ENCODE measurements at places on chromosomes 6 and 20.
A peak's percentile ranks its signal among the peaks of the same experiment; 100 is the strongest.

GRCh38 chr6:22706651-22707050 lies 137.3 kb downstream of the HDGFL1 start:
- H3K27ac ChIP-seq = no peak overlapping the region
- H3K27me3 ChIP-seq = no peaks in the 10 kb centered on the region
- no peaks in the 10 kb centered on the region for H3K4me1 ChIP-seq
- DNase-seq = no peak
- H3K4me3 ChIP-seq = no peak overlapping the region
- no peaks in the 10 kb centered on the region for H3K36me3 ChIP-seq

DNA sequence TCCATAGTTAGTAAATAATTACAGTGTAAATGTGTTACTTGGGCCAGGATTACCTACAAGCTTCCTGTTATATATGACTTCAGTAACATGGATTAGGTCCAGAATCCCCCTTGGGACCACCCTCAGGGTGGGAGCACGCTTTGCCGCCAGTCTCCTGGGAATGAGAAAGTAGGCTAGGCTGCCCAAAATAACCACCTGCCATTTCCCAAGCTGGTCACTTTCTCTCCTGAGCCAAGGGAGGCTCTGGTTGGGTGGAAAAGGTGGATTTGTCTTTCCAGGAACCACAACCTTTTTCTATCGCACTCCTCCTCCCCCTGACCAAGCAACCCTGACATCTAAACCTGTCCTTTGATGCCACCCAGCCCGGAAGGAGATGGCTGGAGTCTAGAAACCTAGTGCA lies 9.6 kb upstream of the RIMS4 start:
- H3K27ac ChIP-seq = no peak overlapping the region
- no peaks in the 10 kb centered on the region for H3K4me1 ChIP-seq
- H3K36me3 ChIP-seq = no peaks in the 10 kb centered on the region
- peaks cover 13% of the 10 kb centered on the region for H3K27me3 ChIP-seq

GRCh38 chr20:40286975-40287531 lies 402.0 kb downstream of the MAFB start:
- no peak overlapping the region for H3K4me3 ChIP-seq
- H3K27ac ChIP-seq = no peak overlapping the region
- H3K4me1 ChIP-seq = no peaks in the 10 kb centered on the region
- DNase-seq = no peak
- no peaks in the 10 kb centered on the region for H3K27me3 ChIP-seq

DNA sequence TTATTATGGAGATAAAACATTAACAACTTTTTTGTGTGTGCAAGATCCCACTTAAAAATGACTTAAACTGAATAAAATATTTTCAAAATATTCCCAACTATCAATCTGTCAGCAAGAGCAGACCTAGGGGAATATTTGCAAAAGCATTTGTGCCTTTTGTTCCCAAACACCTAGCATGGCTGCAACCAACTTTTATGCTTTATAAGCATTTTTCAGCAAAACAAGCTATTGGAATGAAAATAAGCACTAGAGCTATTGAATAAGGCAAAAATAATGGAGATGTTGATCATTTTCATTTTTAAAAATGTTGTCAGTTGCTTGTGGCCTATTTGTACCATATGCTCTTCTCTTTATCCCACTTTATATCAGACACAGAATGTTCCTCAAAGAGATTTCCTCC lies 28.2 kb upstream of the CEP162 start:
- no peak for DNase-seq
- no peak overlapping the region for H3K4me3 ChIP-seq
- no peak overlapping the region for H3K27ac ChIP-seq
- no peaks in the 10 kb centered on the region for H3K36me3 ChIP-seq
- H3K27me3 ChIP-seq = peaks cover 11% of the 10 kb centered on the region
- H3K4me1 ChIP-seq = no peaks in the 10 kb centered on the region

- H3K27me3 ChIP-seq = no peaks in the 10 kb centered on the region
- no peaks in the 10 kb centered on the region for H3K36me3 ChIP-seq
- H3K4me1 ChIP-seq = no peaks in the 10 kb centered on the region
- DNase-seq = no peak
Observed at GRCh38 chr6:121835662-121836061, 400.2 kb downstream of the GJA1 start.

GRCh38 chr20:16437387-16437996 lies 135.8 kb downstream of the KIF16B start:
- DNase-seq = no peak
- H3K4me3 ChIP-seq = no peak overlapping the region
- no peaks in the 10 kb centered on the region for H3K27me3 ChIP-seq
- H3K4me1 ChIP-seq = no peaks in the 10 kb centered on the region
- no peak overlapping the region for H3K27ac ChIP-seq

- no peak for DNase-seq
- peaks cover 3% of the 10 kb centered on the region for H3K36me3 ChIP-seq
Observed at GRCh38 chr6:157063923-157064322, 259.4 kb downstream of the TMEM242 start.

DNA sequence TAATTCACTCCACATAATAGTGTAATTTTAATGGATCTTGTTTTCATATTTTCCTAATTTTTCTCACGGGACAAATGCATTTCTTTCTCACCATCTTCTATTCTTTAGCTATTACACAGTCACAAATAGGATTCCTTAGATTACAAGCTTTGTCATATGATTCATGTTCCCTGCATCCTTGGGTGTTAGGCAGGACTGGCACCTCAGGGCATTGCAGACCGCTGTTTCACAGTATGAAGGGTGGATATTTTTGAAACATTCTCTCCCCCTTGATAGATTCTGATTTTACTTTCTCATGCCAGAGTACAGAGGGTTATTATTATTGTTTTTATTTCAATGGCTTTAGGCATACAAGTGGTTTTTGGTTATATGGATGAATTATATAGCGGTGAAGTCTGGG lies 602.5 kb downstream of the PHF3 start:
- no peaks in the 10 kb centered on the region for H3K27me3 ChIP-seq
- H3K36me3 ChIP-seq = no peaks in the 10 kb centered on the region
- H3K27ac ChIP-seq = no peak overlapping the region
- no peaks in the 10 kb centered on the region for H3K4me1 ChIP-seq
- DNase-seq = no peak

DNA sequence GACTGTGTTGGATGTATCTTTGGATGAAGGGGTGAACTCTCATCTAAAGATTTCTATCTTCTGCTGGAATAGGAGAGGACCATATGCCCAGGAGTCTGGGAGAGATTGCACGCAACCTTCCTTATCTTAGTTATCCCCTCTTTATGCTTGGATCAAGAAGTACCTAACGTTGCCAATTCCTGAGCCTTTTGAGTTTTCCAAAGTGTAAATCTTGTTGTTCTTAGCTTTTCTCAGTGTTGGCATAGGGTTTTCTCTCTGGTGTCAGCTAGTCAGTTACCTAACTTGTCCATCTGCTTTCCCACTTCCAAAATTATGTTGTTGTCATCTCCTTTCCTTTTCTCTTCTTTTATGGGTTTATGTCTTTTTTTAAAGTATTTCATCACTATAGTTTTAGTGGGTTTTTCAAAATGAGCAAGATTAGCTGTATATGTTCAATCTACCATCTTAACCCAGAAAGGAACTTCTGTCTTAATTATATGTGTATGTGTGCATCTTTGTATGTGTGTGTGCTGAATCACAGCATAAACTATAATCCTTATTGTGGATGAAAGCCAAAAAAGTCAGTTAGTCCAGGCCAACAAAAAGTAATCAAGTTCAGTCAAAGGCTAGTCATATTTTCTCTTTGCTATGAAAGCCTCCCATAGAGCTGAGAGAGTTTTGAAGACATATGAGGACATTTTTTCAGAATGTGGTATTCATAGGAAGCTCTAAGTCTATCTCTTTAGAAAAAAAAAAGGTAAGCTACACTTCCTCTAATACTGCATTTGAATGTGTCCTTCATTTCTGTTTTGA lies 72.1 kb downstream of the KHDC1L start:
- H3K27ac ChIP-seq = no peak overlapping the region
- H3K36me3 ChIP-seq = peaks cover 5% of the 10 kb centered on the region
- no peaks in the 10 kb centered on the region for H3K27me3 ChIP-seq
- no peak overlapping the region for H3K4me3 ChIP-seq
- DNase-seq = no peak

- no peak overlapping the region for H3K4me3 ChIP-seq
- no peaks in the 10 kb centered on the region for H3K4me1 ChIP-seq
- H3K27ac ChIP-seq = no peak overlapping the region
Observed at GRCh38 chr20:54486585-54486984, 11.2 kb downstream of the DOK5 start.

DNA sequence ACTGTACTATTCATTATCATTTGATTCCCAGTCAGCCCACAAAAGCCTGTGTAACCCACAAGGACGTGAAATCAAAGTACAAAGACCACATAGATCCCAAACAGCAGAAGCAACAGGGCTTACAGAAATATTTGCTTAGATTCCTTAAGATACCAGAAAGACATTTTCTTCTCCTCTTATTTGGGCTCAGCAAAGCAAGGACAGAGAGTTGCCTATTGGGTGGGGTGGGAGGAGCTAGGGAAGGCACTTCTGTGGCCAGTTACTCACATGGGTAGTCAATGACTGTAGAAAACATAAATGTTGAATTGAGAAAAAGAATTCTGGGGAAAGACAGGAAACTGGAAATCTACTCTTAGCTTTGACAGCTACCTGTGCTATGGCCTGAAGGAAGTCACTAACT lies 19.8 kb downstream of the PDE7B start:
- H3K27me3 ChIP-seq = peaks cover 2% of the 10 kb centered on the region
- H3K36me3 ChIP-seq = no peaks in the 10 kb centered on the region
- no peak overlapping the region for H3K4me3 ChIP-seq
- H3K27ac ChIP-seq = no peak overlapping the region
- peaks cover 8% of the 10 kb centered on the region for H3K4me1 ChIP-seq

- H3K4me1 ChIP-seq = no peaks in the 10 kb centered on the region
- no peak for DNase-seq
- peaks cover 3% of the 10 kb centered on the region for H3K27me3 ChIP-seq
- no peak overlapping the region for H3K27ac ChIP-seq
- H3K4me3 ChIP-seq = no peak overlapping the region
Observed at GRCh38 chr20:4324611-4325243, 309.4 kb upstream of the RNF24 start.

DNA sequence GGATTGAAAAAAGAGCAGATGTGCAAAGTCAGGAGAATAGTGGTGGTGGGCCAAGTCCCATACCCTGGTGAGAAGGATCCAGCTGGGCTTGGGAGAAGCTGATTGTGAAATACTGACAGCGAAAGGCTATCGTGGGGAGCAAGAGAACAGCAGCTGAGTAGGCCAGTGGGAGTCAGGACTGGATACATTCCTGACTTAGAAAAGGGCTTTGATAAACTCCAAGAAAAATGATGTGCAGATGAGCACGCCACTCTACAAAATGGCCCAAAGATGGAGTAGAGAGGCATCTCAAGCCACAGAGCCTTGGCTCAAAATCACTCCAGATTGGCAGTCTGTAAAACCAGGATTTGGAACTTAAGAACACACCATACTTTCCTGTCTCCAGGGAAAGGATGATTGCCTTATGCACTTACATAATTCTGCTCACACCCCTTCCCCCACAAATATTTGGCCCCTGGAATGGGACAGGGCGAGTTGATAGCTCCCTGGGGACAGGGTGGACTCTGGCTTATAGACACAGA lies 578.7 kb downstream of the MAFB start:
- H3K27ac ChIP-seq = no peak overlapping the region
- H3K36me3 ChIP-seq = no peaks in the 10 kb centered on the region
- no peak overlapping the region for H3K4me3 ChIP-seq
- no peaks in the 10 kb centered on the region for H3K4me1 ChIP-seq

DNA sequence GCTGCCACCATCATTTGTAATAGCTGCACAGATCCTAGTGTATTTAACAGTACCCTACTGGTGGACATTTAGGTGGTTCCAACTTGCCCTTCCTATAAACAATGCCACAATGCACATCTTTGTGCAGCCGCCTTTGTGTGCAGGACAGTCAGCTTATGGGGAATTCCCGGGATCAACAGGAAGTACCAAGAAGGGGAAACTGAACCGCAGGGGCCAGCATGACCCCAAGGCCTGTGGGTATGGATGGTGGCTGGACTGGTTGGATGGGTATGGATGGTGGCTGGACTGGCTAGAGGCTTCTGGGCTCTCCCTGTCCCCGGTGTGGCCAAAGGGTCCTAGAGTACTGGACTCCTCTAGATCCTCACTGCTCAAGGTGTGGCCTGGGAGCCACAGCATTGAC lies 46.7 kb downstream of the CEBPB start:
- no peak for DNase-seq
- no peaks in the 10 kb centered on the region for H3K36me3 ChIP-seq
- no peak overlapping the region for H3K27ac ChIP-seq
- H3K4me3 ChIP-seq = no peak overlapping the region

- H3K36me3 ChIP-seq = peaks cover 60% of the 10 kb centered on the region
- no peak overlapping the region for H3K4me3 ChIP-seq
- peaks cover 44% of the 10 kb centered on the region for H3K4me1 ChIP-seq
- no peak overlapping the region for H3K27ac ChIP-seq
- no peaks in the 10 kb centered on the region for H3K27me3 ChIP-seq
- DNase-seq = no peak
Observed at GRCh38 chr6:43639984-43640800, 4.6 kb downstream of the MAD2L1BP start.

GRCh38 chr6:5866547-5867051 lies 140.1 kb downstream of the NRN1 start:
- H3K27me3 ChIP-seq = no peaks in the 10 kb centered on the region
- peak; percentile 36 for DNase-seq
- peak overlapping the region; percentile 90 for H3K27ac ChIP-seq
- H3K4me3 ChIP-seq = peak overlapping the region; percentile 72
- peaks cover 17% of the 10 kb centered on the region for H3K36me3 ChIP-seq

GRCh38 chr6:2047855-2048254 lies 197.6 kb downstream of the GMDS start:
- H3K27ac ChIP-seq = no peak overlapping the region
- H3K36me3 ChIP-seq = peaks cover 8% of the 10 kb centered on the region
- no peak overlapping the region for H3K4me3 ChIP-seq

DNA sequence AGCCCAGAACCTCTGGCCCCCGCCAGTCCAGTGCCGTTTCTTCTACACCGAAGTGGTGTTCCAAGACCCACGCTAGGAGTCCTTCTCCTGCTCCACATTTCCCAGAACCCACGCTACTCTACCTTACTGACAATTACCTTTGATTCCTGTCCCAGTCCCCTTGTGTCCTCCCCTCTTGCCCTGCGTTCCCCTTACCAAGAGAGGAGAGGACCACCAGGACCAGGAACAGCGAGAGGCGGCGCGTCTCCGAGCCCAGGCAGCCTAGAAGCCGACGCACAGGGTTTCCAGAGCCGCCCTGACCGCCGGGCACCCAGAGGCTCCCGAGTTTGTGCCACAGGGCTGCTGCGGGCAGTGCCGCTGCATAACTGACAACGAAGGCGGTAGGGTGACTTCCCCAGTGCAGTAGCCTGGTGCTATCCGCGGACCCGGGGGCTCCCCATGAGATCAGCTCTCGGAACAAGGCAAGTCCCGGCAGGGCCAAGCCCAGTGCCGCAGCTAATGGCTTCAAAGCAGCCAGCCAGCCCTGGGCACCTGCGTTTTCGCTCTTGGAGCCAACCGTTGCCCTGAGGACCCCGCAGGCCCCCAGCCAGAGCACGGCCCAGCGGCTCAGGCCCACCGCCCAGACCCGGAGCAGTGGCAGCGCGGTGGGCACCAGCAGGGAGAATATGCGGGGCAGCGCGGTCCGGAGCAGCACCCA lies 512 bp downstream of the TAP1 start:
- H3K36me3 ChIP-seq = peaks cover 86% of the 10 kb centered on the region
- peak overlapping the region; percentile 100 for H3K27ac ChIP-seq
- H3K27me3 ChIP-seq = no peaks in the 10 kb centered on the region
- peak; percentile 58 for DNase-seq
